Right atrium auricular region (tissue), 2 donors: ENCODE measurements at places on chromosomes 2 and 18.

DNA sequence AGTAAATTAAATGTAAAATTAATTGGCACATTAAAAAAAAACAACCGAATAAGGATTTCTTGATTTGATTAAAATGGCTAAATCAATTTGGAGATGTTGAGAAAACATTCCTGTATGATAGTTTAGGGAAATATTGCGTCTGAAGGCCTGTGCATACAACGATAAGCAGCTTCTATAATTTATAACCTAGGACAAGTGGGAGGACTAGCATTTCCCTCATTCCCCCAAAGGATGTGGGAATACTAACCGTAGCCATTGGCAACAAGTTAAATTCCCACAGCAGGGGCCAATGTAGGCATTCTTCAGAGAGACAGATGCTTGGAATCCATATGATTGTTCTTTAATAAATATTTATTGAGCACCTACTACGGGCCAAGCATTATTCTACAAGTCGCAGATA, 134.5 kb downstream of the NYAP2 start:
- DNase-seq, result no peak

- no peak for DNase-seq
Observed at GRCh38 chr18:44961288-44961995, 280.8 kb downstream of the SETBP1 start.

DNA sequence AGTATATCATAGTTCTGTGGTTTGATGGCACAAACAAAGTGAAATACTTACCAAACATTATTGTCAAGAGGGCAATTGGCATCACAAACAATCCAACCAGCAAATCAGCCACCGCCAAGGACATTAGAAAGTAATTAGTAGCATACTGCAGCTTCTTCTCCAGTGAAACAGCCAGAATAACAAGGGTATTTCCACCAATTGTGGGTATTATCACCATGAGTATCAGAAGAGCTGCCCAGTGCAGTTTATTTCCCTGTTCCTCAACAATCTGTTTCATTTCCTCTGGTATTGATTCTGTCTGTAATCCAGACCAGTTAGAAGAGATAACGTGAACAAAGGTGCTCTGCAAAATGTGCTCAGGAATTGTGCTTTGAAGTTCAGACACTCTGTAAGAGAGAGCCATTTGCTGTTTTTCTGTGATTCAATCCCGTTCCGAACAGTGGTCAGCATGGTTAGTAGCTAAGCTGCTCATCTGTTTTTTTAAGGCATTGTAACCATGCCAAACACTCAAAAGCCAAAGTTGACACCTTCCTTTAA, 1.4 kb downstream of the HTR2B start:
- DNase-seq, result no peak

- no peak for DNase-seq
Observed at GRCh38 chr2:220181165-220181564, 553.7 kb downstream of the SLC4A3 start.

DNA sequence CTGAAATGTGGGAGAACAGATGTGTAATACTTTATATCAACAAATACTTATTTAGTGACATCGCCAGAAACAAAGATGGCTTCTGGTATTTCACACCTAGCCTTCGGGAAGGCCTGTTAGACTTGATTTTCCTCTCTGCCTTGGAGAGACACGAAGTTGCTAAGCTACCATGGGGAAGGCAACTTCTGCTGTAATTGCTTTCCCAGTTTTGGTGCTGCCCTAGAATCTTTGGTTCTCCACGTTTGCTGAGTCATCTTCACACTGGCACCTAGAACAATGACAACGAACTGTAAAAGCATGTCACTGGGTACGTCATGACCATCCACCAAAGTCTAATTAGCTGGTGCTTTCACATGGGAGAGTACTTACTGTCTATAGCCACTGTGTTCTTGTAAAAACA, 58.7 kb upstream of the ACTR3 start:
- DNase-seq, result no peak

GRCh38 chr2:68428746-68429145, 38.3 kb downstream of the FBXO48 start:
- no peak for DNase-seq

GRCh38 chr18:48017635-48018034, 87.2 kb upstream of the SMAD2 start:
- no peak for DNase-seq

GRCh38 chr2:184859187-184859586, 260.9 kb downstream of the ZNF804A start:
- no peak for DNase-seq

GRCh38 chr18:28164771-28165483, 12.0 kb downstream of the CDH2 start:
- no peak for DNase-seq
